RCC 7860 (cell line): ENCODE measurements at places on chromosomes 7 and 10.

DNA sequence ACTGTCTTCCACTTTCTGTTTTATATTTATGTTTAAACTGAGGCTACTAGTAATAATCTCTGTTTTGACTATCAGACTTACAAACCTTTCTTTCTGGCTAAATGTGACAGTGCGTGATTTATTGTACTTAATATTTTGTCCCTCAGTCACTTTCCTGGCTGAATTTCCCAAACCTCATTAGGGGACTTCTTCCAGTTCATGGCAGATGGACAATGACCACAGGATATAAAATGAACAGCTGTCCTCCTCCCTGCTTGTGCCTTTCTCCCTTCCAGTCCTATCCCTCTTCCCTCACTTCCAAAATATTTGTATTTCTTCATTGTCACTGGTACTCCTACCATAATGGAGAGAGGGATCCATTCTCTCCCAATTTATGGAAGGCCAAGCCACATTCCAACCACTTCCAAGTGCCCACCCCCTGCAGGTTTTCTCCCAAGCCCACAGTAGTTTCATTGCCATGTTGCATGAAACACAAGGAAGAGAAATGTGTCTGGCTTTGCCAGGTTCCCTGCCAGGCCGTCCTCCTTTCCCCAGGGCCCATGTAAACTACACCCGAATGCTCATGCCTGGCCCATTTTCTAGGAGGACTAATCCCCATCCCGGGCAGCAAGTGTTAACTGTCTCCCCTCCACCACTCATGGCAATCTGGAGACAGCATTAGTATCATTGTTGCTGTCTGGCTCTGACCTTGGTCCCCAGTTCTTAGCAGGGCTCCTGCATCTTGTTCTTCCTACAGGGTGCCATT lies 269.5 kb upstream of the SLC26A5 start:
- DNase-seq, result no peak

- DNase-seq, result no peak
These were observed 74.2 kb upstream of the GLI3 start for GRCh38 chr7:42311195-42311594.

DNA sequence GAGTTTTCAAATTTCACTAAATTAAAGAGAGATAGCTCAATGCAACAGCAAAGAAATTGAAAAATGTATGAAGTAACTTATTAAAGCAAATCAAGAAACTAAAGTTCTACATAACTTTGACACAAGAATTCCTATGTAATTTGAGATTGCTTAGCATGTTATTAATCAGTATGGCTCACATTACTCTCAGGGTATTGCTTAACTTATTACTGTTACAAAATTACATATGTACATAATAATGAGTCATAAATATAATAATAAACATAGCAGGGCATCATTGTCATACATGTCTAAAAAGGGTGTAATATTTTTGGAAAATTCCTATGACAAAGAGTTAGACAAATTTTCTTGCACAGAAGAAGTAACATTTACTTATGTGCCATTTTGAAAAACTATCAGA lies 75.0 kb downstream of the ZWINT start:
- DNase-seq, result no peak

DNA sequence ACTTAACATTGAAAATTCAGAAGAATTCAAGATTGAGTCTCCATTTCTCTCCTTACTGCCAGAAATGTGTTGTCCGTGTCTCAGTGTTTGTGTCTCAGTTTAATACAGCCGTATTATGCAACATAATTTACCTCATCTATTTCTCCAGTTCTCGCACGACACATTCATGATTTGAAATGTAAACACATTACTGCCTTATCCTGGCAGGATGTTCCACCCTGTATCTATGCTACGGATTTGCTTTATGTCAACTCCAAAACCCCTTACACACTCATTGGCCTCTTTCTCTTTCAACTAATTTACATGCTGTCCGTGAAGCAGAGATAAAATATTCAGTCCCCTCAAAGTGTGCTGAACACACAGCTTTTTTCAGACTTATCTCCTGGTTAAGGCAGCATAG lies 653.7 kb upstream of the SEMA3D start:
- no peak for DNase-seq

DNA sequence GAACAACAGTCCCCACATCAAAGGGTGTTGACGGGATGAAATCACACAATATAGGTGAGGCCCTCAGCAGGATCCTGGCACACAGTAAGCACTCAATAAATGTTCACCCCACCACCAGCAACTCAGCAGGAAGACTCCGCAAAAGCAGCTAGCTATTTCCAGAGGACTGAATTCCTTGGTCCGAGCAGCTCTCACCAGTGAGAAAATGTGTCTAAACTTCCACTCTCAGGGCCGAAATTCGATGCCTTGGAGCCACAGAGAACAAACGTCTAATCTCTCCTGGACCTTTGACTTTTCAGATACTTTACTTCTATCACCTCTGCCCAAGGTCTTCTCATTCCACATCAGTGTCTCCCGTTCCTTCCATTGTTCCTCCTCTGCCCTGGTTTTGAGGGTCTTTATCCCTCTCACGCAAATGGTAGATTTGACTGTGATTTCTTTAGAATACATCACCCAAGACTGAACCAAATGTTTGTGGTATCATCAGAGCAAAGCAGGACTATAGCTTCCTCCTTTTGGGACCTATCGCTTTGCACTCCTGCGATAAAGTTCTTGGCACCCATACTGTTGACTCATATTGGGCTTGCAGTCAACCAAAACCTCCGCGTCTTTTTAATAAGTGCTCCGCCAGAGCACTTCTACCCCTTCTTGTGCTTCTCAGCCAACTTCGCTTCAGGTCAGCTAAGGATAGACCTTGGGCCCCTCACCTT lies 903 bp upstream of the NT5C2 start:
- DNase-seq, result no peak

DNA sequence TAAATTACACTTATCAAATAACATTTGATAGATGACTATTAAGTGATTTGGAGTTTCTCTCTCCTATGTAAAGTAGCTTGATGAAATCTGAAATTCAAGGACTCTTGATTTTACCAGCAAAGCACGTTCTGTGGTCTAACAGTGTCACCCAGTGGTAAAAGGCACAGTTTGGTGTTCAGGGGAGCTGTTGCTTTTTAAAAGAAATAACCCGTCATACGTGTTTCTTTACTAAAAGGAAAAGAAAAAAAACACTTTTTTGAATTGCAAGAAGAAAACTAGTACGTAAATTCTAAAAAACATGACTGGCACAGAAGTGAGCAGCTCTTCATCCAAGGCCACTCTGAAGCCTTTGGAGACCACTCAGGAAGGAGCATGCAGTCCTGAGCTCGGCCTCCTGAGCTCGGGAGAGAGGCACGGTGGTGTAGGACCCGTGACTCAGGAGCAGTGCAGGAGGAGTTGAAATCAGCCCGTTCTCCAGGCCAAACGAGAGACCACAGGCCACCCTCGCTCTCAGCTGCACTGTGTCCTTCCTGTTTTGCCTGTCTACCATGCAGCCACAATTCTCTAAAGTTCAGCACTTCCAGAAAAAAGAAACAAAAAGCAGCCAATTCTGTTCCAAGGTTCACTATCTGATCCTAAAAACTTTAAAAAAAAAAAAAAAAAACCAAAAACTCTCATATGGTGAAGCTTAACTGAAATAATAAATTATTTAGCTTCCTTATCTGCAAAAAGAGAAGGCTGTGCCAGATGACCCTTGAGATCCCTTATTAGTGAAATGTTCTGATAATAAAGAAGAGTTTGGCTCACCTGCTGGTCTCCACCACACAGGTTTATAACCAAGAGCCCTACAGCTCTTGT lies 212.6 kb upstream of the FRMD4A start:
- no peak for DNase-seq

DNA sequence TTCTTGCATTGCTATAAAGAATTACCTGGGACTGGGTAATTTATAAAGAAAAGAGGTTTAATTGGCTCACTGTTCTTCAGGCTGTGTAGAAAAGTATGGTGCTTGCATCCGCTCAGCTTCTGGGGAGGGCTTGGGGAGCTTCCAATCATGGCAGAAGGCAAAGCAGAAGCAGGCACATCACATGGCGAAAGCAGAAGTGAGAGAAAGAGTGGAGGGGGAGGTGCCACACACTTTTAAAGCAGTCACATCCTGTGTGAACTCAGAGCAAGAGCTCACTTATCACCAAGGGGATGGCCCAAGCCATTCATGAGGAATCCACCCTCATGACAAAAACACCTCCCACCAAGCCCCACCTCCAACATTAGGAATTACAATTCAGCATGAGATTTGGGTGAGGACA lies 303.5 kb downstream of the OTUD1 start:
- no peak for DNase-seq

- DNase-seq, result no peak
These were observed 170.1 kb upstream of the AKR1E2 start for GRCh38 chr10:4655879-4656278.
